ENCODE measurements at places on chromosomes 6 and 20.

- no peak for DNase-seq
These were observed 55.5 kb upstream of the CHRNA4 start for GRCh38 chr20:63416631-63417030.

DNA sequence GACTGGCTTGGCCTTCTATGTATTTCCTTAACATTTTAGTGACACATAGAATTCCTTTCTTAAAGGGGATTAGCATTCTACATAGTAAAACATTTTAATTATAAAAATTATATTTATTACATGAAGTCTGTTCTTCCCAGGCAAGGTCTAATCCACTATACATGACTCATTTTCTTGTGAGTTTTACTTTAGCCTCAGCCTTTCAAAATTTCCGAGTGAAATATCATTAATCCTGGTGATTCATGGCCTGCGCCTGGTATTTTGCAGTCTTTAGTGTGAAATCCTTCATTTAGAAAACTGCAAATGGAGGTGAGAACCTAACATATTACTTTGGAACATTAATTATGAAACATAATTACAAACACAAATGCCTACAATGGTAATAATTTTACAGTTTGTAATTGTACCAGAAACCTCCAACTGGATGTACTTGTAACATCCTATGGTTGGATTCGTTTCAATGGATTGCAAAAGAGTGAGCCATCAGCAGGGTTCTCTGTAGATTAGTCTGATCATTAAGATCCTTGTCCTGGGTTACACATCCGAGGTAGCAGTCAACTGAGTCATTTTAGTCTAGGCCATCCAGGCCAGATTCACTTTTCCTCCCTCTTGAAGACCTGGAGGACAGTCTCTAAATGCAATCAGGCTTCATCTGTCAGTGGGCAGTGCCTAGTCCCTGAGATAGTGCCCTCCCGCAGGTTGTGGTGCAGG, 272.0 kb downstream of the PACRG start:
- DNase-seq, result no peak

DNA sequence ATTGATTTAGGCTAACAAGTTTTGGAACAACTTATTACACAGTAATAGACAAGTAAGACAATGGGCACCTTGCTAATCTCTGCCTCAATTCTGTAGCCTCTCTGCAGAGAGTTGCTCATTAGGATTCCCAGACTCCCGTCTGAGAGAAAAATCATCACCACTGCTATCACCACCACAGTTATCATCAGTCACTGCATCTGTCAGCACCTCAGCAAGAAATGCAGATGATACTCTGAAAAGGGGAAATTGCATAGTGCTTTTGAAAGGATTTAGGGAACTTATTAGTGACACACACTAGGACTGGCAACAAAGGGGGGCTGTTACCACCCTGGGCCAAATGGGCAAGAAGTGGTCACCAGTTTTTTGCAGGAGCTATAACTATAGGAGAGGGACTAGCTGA, 39.9 kb downstream of the FOXA2 start:
- no peak for DNase-seq

- no peak for DNase-seq
These were observed 180.9 kb downstream of the LY86 start for GRCh38 chr6:6769466-6769865.

DNA sequence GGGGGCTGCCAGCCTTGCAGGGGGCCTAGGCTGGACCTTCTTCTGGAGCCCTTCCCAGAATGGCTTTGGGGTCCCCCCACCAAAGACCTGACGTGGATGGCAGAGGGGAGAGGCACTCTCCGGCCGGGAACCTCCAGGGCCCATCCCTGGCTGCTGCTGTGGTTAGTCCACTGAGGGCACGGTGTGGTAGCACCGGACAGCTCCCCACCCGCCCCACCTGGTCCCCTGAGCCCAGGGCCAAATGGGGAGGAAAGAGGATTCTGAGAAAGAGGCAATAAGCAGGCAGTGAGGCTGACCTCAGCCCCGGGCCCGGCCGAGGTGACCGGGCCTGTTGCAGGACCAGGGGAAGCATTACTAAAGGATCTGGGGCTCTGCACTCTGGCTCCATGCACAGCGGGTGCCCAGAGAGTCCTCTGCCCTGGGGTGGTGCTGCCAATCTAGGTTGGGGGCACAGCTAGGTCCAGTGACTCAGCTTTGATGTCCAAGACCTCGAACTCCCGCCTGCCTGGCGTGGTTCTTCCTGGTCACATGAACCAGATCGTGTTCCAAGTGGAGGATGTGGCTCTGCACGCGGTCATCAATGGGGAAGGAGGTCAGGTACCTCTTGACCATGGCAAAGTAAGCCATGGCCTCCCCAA, 2.2 kb downstream of the CENPB start:
- no peak for DNase-seq

DNA sequence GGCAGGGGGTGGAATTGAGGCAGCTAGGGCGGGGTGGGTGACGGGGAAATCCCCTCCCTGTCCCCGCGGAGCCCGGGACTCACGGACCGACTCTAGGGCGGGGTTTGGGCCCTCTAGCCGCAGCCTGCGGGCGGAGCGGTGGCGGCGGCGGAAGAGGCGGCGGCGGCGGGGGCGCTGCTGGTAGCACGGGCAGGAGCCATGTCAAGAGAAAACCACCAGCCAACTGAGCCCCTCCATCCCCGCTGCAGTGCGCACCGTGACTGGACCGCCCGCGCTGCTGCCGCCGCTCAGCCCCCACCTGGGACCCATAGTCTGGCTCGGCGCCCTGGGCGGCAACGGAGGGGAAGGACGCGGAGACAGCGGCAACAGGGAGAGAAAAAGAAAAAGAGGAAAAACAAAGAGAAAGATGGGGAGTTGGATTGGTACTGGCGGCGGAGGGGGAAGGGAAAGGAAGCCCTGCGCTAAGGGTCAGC, 1.2 kb upstream of the C6orf62 start:
- DNase-seq, result peak; percentile 87

DNA sequence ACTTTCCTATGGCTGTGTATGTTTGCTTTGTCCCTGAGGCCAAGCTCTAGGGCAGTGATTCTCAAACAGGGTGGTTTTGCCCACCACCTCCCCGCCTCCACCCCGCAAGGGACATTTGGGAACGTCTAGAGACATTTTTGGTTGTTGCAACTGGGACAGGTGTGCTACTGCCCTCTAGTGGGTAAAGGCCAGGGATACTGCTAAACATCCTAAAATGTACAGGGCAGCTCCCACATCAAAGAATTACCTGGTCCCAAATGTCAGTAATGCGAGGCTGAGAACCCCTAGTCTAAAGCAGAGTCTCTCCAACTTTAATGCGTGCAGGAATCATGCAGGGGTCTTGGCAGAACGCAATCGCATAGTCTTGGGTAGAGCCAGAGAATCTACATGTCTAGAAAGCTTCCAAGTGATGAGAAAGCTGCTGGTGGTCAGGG, 5.1 kb downstream of the KCNS1 start:
- peak; percentile 70 for DNase-seq

GRCh38 chr6:99530627-99531026, 15.4 kb upstream of the USP45 start:
- DNase-seq, result no peak

DNA sequence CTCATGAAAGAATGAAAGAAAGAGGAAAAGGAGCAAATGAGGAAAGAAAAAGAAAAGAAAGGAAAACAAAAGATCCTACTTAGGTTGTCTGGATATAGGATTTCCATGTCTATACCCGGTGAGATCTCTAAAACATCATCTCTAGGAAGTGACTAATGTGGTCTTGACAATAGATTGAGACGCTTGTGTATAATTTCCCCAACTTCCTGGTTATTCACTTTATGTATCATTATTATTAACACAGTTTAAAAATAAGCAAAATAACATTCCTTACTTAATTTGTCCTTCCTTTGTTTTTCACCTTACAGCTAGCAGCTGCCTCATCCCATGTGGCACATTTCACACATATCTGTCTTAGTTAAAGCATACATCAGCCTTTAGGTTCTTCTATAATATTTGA, 27.0 kb downstream of the LAMA4 start:
- DNase-seq, result no peak

- DNase-seq, result no peak
These were observed 92.6 kb downstream of the F13A1 start for GRCh38 chr6:6227896-6228295.

- DNase-seq, result no peak
These were observed 57.5 kb downstream of the CYB5R4 start for GRCh38 chr6:83917001-83917400.

- DNase-seq, result no peak
These were observed 10.1 kb downstream of the CDC5L start for GRCh38 chr6:44397424-44398164.

DNA sequence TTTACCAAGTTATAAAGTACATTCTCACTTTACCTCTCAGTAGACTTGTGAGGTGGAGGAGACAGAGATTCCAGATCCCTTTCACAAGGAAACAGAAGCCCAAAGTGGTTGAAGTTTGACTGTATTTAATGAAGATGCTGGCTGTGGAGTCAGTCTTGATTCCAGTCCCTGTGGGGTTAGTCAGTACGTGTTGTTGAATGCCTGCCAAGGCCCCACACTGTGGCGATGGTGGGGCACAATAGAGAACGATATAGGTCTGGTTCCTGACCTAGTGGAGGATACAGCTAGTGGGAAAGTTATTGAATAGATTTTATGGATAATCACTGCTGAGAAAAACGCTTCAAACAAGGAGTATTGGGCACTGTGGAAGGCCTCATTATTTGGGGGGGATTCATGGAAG, 71.4 kb downstream of the LRRC1 start:
- no peak for DNase-seq

DNA sequence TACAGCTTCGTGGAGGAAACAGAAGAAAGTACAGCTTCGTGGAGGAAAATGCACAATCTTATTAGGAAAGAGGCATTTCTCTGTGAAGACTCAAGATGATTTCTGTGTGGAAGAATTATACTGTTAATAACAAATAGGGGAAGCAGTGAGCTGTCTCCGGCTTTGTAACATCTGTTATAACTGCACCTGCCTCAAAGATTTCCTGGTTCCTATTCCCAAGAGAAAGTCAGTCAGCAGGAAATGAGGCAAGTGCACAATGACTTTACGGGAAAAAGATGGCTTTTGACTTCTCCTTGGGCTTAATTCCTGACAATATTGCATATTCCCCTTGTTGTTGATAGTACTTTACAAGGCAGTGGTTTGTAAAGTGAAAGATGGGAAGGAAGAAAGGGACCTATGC, 538.5 kb downstream of the BMP2 start:
- no peak for DNase-seq

- no peak for DNase-seq
These were observed 17.3 kb downstream of the SLC22A1 start for GRCh38 chr6:160138839-160139419.

DNA sequence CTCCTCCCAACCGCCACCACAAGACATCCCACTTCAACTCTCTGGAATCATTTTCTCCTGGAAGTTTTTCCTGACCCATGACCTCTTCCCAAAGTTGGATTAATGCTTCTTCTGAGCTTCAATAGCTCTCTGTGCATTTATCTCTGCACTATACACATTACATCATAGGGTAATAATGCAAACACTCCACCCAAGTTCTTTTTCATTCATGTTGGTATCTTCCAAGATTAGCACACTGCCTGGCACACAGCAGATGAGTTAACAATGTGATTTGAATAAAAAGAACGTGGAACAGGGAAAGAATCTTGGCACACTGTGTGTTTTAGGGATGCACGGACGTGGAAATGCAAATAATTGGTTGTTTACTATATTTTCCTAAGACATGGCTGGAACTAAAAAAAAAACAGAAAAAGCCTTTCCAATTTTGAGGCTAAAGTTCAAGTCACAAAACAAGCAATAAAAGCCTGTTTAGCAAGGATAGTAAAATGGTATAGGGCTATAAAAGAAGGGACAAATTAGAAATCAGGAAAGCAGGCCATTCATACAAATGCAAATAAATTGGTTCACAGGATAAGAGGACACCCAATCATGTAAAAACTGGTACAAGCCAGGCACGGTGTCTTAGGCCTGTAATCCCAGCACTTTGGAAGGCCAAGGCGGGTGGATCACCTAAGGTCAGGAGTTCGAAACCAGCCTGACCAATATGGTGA, 1.6 kb upstream of the FAM135A start:
- DNase-seq, result no peak

GRCh38 chr6:64270083-64270482, 634.5 kb downstream of the PHF3 start:
- no peak for DNase-seq

DNA sequence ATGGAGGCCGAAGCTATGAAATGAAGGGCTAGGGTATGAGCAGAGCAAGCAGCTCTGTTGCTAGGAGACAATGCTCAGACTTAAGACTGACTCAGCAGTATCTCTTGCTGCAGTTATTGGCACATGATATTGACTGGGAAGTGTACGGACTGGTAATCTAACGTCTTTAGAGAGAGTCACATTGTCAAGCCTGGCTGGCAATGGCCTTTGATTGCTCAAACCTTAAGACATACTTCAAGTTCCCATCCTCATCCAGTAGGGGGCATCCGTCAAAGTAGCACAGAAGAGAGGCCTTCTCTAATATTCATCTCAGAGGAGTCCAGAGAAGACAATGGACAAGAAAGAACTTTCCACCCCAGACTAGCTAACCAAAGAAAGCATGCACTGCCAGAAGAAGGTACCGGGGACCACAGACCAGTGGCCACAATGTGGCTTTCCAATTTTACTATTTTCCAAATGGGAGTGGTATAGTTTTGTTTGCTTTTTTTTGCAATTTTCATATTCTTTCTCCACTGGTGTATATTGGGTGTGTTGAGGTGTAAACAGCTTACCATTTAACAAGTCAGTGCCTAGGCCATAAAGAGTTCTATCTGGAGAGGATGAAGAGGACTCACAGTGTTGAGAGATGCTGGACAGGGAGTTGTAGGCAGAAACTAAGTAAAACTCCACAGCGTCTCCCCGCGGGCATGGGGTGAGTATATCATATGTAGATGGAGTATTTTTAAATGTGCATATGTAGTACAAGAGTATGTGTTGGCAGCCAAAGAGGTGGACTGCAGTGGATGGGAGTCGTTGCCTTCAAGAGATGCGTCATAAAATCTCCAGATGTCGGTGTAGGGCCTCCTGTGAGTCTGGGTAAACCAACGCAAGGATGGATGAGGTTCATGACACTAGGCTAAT, 36.7 kb downstream of the LRFN2 start:
- DNase-seq, result peak; percentile 20

DNA sequence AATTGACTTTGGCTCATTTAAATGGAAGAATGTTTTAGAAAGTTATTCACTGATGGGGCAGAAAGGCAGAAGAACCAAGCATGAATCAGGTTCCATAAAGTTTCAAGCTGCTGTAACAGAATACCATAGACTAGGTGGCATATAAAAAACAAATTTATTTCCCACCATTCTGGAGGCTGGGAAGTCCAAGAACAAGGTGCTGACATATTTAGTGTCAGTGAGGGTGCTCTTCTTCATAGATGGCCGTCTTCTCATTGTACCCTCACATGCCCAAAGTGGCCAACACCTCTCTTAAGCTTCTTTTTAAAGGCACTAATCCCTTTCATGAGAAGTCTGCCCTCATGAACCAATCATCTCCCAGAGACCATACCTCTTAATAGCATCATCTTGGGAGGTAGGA, 560.2 kb upstream of the FLRT3 start:
- DNase-seq, result no peak

GRCh38 chr6:140480852-140481251, 1106.4 kb upstream of the CITED2 start:
- no peak for DNase-seq
